ENCODE measurements at places on chromosomes 1 and 21. TPM values are rescaled to one million over a fixed set of nuclear protein-coding genes. Genes with fewer than 3 reads are reported as not detected.

DNA sequence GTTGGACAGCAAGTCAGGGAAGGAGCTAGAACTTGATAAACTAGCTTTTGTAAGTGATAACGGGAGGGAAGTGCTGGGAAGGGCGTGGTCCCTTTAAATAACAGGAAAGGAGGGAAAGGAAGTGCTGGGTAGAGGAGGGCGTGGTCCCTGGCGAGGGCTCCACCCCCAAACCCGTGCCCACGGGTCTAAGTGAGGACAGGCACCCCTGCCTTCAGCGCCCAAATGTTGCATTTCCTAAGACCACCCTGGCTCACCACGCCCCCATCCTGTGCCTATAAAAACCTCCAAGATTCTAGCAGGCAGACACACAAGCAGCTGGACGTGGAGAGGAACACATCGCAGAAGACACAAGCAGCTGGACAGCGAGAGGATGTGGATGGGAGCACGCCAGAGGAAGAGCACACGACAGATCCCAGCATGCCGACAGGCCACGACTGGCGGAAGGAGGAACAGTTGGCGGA, 58.5 kb downstream of the PALMD start:
- H3K36me3 ChIP-seq = no peaks in the 10 kb centered on the region
- no peak for DNase-seq
- H3K4me3 ChIP-seq = no peak overlapping the region
- H3K27me3 ChIP-seq = no peaks in the 10 kb centered on the region
- H3K4me1 ChIP-seq = no peaks in the 10 kb centered on the region

The RNPC3 gene
- 67.6 TPM for total RNA-seq

The S100A5 gene
- total RNA-seq = not detected

The SLC1A7 gene
- not detected for total RNA-seq

The GJA8 gene
- not detected for total RNA-seq

The PFKFB2 gene
- 44.6 TPM for total RNA-seq

DNA sequence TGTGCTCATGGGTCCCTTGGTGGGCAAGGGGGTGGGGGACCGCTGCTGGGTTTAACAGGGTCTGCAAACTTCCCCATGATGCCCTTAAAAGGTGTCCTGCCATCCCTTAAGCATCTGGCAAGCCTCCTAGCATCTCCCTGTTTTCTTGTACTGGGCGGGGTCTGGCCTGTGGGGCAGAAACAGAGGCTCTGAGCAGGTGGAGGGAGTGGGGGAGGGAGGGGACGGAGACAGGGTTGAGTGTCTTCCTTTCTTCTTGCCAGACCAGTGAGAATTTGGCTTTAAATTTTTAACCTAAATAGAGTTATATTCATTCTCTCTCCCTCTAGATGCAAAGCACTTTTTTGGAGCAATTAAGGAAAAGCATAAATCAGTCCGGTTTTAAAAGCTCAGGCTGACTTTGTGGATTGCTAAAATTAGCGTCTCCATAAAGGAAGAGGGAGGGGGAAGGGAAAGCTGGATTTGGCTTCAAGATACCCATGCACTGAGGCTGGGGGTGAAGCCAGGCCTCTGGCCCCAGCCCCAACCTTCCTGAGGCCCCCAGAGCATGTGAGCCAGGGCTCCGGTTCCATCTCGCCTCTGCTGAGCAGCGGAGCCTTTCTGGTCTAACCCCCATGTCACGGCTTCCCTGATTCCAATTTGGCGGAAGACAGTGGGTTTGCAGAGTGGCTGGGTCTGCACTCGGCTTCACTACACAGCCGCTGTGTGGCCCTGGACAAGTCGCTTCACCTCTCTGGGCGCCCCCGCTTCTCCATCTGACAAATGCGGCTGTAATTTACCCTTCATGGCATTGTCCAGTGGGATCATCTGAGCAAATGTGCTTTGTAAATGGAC, 25.3 kb downstream of the IGSF21 start:
- no peak for DNase-seq
- no peak overlapping the region for H3K27ac ChIP-seq
- H3K4me1 ChIP-seq = no peaks in the 10 kb centered on the region
- no peak overlapping the region for H3K4me3 ChIP-seq
- no peaks in the 10 kb centered on the region for H3K36me3 ChIP-seq

- no peaks in the 10 kb centered on the region for H3K36me3 ChIP-seq
- H3K4me1 ChIP-seq = no peaks in the 10 kb centered on the region
- no peaks in the 10 kb centered on the region for H3K27me3 ChIP-seq
- H3K27ac ChIP-seq = no peak overlapping the region
These were observed 319.0 kb downstream of the HHAT start for GRCh38 chr1:210647406-210648333.

- H3K36me3 ChIP-seq = no peaks in the 10 kb centered on the region
- no peaks in the 10 kb centered on the region for H3K4me1 ChIP-seq
- H3K27ac ChIP-seq = no peak overlapping the region
- no peak for DNase-seq
- H3K27me3 ChIP-seq = no peaks in the 10 kb centered on the region
These were observed 7.3 kb downstream of the TSHB start for GRCh38 chr1:115036814-115037507.

The AMY2B gene
- 32.2 TPM for total RNA-seq

The LCE3D gene
- not detected for total RNA-seq

Data from Peyer's patch (tissue), 4 donors.